ENCODE measurements at places on chromosomes 4 and X. TPM values are rescaled to one million over a fixed set of nuclear protein-coding genes. Genes with fewer than 3 reads are reported as not detected.

DNA sequence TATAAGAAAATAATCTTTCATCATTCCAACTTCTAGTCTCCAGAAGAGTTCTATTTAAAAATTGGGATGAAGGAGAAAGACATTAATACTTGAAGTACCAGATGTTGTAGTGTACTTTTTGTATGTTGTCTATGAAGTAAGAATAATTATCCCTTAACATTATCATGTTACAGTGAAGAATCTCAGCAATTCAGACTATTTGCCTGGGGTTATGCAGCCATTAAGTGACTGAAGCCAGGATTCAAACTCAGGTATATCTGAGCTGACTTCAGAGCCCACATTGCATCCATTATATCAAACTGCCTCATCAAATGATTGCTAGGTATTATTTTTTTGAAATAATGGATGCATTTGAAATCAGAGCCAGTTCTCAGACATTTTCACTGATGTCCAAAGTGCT, 76.1 kb upstream of the FHDC1 start:
- no peak for DNase-seq

The HS6ST2 gene
- 0.13 TPM for total RNA-seq

The NBDY gene
- total RNA-seq = 4.6 TPM

The PCDH11X gene
- not detected for total RNA-seq
